Fibroblast of lung (primary cell): ENCODE measurements at places on chromosomes 4 and X. TPM values are rescaled to one million over a fixed set of nuclear protein-coding genes. Genes with fewer than 3 reads are reported as not detected.

TBC1D8B gene
- 5.4 and 9.1 TPM in 2 replicates for total RNA-seq

- DNase-seq: no peak
These were observed 107.5 kb upstream of the RBPJ start for GRCh38 chr4:26213317-26213716.

GRCh38 chrX:26586570-26586969, 370.6 kb downstream of the MAGEB5 start:
- no peak for DNase-seq

CNKSR2 gene
- 0.33 and 1.5 TPM in 2 replicates for total RNA-seq

DNA sequence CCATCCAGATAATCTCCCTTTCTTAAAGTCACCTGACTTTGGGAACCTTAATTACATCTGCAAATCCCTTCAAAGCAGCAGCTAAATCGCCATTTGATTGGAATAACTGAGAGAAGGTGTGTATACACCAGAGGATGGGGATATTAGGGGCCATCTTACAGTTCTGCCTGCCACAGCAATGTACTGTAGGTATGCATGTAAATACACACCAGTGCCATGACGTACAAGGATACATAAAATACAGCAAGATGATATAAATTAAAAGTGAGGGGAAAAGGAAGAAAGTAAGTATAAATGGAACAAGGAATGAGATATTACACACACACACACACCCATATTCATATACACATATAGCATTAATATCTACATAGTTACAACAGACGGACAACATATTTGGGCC, 81.2 kb downstream of the CBR4 start:
- no peak for DNase-seq

HSFX1 gene
- 0.51 and 0.66 TPM in 2 replicates for total RNA-seq

DNA sequence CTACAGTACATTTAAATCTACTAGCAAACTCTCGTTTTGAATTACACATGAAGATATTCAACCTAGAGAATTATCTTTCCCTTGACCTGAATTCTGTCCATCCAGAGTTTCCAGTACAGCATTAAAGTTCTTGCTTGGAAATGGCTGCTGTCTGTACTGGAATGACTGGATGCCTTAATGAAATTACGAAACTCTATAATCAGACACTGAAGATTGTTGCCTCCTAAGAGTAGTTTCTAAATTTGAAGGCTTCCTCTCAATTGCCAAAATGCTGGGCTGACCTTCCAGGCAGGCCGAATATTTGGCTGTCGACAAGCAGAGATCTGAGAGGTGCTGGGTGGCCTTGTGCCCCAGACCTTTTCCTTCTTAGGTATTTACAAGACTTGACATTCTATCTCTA, 215.1 kb upstream of the GPC4 start:
- no peak for DNase-seq

GRCh38 chr4:151644622-151645021, 116.2 kb downstream of the GATB start:
- no peak for DNase-seq

FHDC1 gene
- 0.26 and 0.33 TPM in 2 replicates for total RNA-seq

DNA sequence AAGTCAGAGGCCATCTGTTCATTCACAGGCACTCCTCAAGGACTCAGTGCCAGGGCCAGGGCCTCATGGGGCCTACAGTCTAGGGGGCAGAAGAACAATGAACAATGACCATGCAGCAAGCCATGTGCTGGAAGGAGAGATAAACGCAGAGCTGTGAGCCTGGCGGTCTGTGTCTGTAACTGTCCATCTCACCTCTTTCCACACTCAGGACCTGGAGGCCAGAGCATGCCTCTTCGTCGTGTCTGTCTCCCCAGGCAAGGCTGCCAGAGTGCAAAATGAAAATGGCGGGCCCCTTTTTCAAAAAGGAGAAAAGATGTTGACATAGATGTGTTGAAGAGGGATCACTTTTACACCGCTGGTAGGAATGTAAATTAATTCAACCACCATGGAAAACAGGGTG, 78.5 kb downstream of the MSX1 start:
- DNase-seq: no peak

- no peak for DNase-seq
These were observed 1.2 kb downstream of the ATP11C start for GRCh38 chrX:139931646-139932072.

DNA sequence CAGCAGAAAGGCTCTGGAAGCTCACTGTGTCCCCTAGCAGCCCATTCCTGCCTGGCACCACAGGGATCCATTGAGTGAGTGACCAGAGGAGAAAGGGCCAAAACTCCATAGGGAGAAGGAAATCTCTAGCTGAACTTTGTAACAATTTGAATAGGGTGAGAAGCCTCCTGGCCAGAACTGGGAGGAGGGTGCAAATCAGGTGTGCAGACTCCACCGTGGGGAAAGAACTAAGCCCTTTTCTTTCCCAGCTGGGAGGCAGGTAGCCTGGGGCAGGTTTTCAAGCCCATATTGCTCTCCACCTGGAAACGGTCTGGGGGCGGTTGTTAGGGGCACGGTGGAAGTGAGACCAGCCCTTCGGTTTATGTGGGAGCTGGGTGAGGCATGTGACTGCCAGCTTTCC, 227.2 kb downstream of the SNCA start:
- DNase-seq: no peak

TMPRSS11E gene
- not detected in 2 replicates for total RNA-seq

MAGEA12 gene
- total RNA-seq: not detected in 2 replicates

PCDH10 gene
- 0.26 and 0.66 TPM in 2 replicates for total RNA-seq

TEX11 gene
- total RNA-seq: under 0.01 TPM in 1 of 2 replicates, not detected in the other

ZFP42 gene
- 0.26 and 0.33 TPM in 2 replicates for total RNA-seq

GRCh38 chr4:184011826-184012380, 106.8 kb downstream of the STOX2 start:
- no peak for DNase-seq

DRP2 gene
- under 0.01 and 0.50 TPM in 2 replicates for total RNA-seq
